D721Med (cell line): ENCODE measurements at places on chromosomes 5 and 9.

DNA sequence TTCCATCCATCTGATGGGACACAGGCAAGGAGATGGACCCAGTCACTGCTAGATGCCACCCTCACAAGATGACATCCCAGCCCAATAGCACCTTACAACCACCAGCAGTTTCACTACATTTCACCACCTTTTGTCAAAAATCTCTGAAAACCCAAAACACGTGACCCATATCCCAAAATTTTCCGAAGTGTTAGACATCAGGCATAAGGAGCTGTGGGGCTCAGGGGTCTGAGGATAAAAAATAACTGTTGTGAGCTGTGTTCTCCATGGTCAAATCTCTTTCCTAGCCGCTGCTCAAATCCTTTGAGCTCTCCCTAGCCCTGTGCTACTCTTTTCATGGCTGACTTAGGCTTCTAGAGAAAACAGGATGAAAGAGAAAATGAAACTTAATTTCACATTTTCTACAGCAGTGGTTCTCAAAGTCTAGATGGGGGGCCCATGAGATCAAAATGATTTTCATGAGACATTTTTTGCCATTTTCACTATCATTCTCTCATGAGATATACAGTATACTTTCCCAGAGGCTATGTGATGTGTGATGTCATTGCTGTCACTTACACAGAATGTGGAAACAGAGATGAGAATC lies 40.7 kb downstream of the TIMD4 start:
- no peak for DNase-seq

GRCh38 chr9:34570376-34570775 lies 19.1 kb downstream of the CNTFR start:
- no peak for DNase-seq

DNA sequence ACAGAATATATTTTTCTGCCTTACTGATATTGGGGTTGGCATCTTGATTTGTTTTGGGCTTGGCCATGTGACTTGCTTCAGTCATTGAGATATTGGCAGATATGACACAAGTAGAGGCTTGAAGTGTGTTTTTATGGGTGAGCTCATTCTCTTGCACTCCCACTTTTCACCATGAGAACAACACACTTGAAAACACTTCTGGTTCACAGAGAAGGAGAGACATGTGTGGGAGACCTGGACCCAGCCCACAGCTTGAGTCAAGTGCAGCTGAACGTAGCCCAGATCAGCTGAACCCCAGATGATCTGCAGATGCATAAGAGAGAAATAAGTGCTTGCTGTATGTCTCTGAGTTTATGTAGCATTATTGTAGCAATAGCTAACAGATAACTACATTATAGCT lies 155.4 kb downstream of the SEMA6A start:
- no peak for DNase-seq

GRCh38 chr9:124631326-124631725 lies 124.1 kb upstream of the NR5A1 start:
- DNase-seq: no peak

DNA sequence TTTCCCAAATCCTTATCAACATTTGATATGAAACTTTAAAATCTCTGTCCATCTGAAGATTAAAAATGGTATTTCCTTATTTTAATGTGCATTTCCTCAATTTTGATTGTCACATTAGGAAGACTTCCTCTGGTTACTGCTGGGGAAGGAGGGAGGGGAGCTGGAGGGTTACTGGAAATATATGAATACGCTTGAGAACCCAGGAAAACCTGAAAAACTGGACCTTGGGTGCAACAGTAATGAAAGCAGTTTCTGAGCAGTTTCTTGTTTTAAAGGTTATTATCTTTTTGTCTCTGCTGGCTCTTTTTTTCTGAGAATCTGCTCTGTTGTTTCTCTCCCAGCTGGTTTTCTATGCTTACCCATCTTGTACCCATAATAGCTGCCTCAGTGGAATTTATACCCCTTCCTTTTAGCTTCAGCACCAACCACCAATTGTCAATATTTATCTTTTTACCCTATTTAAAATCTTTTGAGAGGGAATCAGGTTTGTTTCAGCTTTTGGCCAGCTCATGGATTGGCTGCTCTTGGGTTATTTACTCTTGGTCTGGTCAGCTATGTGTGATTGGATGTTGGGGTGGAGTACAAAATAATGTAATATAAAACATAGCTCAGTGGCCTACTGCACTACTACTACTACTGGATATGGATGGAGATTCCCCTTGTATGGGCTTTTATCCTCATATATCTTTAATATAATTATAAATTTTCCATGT lies 67.4 kb downstream of the UNC13B start:
- DNase-seq: no peak

DNA sequence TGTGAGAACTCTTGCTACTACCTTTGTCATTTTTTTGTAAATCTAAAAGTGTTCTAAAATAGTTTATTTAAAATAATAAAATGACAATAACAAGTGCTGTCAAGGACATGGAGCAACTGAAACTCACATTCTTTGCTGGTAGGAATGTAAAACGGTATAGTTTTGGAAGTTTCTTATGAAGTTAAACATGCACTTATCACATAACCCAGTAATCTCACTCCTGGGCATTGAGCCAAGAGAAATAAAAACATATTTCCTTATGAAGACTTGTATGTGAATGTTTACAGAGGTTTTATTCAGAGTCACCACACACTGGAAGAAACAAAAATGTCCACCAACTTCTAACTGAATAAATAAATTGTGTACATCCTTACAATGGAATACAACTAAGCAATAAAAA lies 46.0 kb upstream of the COL15A1 start:
- DNase-seq: no peak

GRCh38 chr9:111728617-111729366 lies 65.9 kb downstream of the SHOC1 start:
- no peak for DNase-seq

GRCh38 chr5:121053055-121053985 lies 589.2 kb downstream of the PRR16 start:
- DNase-seq: no peak
